GM04504 (cell line): ENCODE measurements at places on chromosomes 2 and 18.

- DNase-seq: no peak
These were observed 1304.3 kb upstream of the DDX18 start for GRCh38 chr2:116510117-116510671.

GRCh38 chr2:97005353-97005752 lies 19.0 kb upstream of the FAM178B start:
- no peak for DNase-seq

DNA sequence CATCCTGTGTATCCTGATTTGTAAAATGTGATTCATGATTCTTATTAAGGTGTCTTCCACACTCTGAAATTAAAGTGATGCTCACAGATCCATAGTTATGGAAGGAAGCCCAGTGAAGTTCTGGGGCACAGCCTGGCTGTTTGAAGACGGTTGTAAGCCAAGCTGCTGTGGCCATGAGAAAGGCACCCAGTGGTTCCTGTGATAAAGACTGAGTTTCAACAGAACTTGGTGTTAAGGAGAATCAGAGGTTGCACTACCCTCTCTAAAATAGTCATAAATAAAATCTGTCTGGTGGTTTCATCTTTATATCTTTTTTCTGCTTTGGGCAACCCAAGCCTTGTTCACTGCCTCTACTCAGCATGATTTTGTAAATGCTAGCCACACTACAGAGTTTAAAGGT lies 32.2 kb upstream of the SPOPL start:
- no peak for DNase-seq

DNA sequence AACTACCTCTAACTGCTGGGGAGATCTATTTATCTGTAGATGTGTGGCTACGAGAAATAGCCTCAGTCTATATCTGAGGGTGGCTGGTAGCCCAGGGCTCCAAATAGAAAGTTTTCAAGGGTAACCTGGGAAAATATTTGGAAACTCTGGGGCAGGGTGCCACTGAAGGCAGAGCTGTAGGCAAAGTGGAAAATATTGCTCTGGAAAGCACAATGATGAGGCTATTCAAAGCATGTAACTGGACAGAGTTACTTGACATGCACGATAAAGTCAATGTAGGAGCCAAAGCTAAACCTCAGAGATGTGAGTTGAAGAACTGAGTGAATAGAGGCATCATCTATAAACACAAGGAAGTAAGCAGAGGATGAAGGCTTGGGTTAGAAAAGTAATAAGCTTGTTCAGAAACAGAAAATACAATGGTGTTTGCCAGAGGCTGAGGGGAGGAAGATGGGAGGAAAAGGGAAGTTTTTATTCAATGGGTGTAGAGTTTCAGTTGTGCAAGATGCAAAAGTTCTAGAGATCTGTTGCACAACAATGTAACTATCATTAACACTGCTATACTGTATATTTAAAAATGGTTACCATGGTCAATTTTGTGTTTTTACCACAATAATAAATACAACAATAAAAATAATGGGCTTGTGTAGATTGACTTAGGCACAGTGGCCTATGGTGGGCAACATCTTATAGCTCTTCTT lies 171.6 kb downstream of the MBD2 start:
- no peak for DNase-seq

GRCh38 chr2:56299171-56299691 lies 115.4 kb downstream of the CCDC85A start:
- DNase-seq: peak; percentile 62

- DNase-seq: no peak
These were observed 322.1 kb upstream of the THUMPD2 start for GRCh38 chr2:40101131-40101575.

DNA sequence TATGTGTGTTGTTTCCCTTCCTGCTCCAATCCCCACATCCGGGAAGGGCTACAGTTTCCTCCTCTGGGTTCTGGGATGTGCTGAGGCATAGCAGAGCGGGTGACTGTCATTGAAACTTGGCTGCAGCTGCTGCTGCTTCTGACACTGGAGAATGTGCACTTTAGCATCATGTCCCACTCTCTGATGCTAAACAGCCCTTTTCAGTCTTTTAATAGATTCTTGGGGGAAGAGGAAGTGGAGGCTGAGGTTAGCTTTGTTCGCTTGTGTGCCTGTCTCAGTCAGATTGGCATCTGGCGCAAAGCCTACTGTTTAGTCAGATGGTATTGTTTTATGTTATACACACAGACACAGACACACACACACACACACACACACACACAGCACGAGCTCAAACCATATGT lies 136.5 kb upstream of the RND3 start:
- no peak for DNase-seq

GRCh38 chr18:9711361-9712129 lies 3.4 kb downstream of the RAB31 start:
- DNase-seq: no peak

- no peak for DNase-seq
These were observed 146.6 kb downstream of the SMAD7 start for GRCh38 chr18:48803951-48804855.

- no peak for DNase-seq
These were observed 83.7 kb downstream of the XIRP2 start for GRCh38 chr2:166972002-166972401.

DNA sequence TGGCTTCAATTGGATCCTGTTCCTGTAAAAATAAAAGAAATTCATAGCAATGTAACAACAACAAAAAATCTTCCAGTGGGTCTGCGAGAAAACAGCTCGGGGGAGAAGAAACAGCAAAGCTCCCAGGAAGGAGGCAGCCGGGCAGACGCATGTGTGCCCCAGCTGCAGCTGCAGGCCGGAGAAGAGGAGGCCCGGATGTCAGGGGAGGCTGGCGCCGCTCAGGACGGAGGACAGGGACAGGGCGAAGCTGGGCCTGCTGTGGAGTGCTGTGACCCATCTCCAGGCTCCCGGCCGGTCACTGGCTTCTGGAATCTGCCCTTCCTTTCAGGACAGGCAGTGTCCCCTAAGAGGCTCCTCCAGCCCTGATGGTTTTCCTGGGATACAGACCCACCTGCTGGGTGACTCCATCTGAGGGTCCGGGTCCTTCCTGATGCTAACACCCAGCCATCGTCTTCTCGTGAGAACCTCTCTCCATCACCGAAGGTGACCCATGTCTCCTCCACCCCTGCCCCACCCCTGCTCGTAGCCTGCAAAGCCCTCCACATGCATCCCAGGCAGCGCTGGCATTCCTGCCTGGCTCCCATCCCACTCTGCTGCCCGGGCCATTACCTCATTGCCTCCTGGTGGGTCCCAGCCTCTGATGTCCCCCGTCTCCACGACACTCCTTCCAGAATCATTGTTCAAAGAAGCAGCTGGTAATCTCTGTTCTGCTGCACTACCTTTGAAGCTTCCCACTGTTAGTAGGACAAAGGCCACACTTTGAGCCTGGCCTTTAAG lies 145.4 kb upstream of the TWIST2 start:
- no peak for DNase-seq

DNA sequence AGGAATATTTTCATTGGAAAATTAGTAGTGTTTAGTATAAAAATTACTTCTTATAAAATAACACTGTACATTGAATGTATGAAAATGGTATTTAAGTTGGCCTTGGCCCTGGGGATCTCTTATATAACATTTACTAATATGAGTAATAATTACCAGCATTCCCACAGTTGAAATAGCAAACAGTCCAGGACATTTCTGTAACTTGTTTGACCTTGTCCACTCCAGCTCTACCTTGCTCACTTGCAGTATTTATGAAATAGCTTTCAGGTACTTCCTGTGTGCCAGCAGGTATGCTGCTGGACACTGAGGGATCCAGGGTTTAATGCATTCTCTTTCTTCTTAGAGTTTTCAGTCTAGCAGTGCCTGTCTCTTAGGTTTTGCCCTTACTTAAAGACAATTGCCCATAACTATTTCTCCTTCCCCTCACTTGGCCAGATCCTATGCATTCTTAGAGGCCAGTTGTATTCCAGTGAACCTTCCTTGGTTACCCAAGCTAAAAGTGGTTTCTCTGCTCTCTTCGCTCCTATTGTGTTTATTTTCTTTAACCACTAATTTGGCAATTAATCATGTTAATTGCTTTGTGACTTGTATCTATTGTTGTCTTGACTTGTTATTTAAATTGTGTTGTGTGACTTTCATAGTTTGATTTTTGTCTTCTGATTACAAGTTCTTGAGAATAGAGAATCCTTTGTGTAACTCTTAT lies 25.9 kb downstream of the BABAM2 start:
- no peak for DNase-seq
